Activated T-helper 1 cell treated with anti-CD3 and anti-CD28 coated beads, Interleukin-12 subunit alpha, Interleukin-12 subunit beta, Interleukin-2, Interleukin-4 antibody, amounts not matched to agents 30 ng/mL and 10 ng/mL and 1 ng/mL, durations not matched to agents 14 hours and 24 hours and 36 hours (primary cell): ENCODE measurements at places on chromosomes 11 and 22. TPM values are rescaled to one million over a fixed set of nuclear protein-coding genes. Genes with fewer than 3 reads are reported as not detected.

- no peak for DNase-seq
- H3K4me1 ChIP-seq = peaks cover 56% of the 10 kb centered on the region
- peak overlapping the region; percentile 62 for H3K27ac ChIP-seq
- H3K27me3 ChIP-seq = peaks cover 10% of the 10 kb centered on the region
- peaks cover 5% of the 10 kb centered on the region for H3K36me3 ChIP-seq
- H3K4me3 ChIP-seq = no peak overlapping the region
Observed at GRCh38 chr11:122692444-122692843, 36.9 kb downstream of the UBASH3B start.

- peaks cover 41% of the 10 kb centered on the region for H3K4me1 ChIP-seq
- no peaks in the 10 kb centered on the region for H3K36me3 ChIP-seq
- H3K27me3 ChIP-seq = peaks cover 3% of the 10 kb centered on the region
- no peak for DNase-seq
- no peak overlapping the region for H3K4me3 ChIP-seq
Observed at GRCh38 chr22:39175353-39176142, 23.1 kb upstream of the CBX7 start.

DNA sequence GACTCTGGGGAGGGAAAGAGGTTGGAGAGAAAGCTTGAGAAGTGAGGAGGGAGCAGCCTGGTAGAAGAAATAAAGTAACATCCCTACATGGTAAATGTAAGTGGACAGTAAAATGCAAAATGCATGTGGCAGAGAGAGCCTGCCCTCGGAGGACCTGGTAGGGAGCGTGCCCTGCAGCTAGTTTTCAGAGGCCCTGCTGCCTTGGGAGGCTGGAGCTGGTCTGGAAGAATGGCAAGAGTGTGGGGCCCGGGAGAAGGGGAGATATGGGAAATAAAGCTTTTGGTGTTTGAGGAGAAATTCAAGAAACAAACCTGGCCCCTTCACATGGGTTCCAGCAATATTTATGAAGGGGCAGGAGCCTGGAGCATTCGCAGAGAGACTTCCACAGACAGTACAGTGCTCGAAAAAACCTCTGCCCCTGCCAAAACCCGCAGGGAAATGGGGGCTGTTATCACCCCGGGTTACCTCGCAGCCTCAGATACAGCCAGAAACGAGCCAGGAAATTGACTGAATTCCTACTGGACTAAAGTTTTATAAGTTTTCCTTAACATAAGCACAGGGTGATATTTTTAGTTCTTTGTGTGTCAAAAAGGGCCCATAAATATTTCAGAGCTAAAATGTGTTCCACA lies 363.0 kb downstream of the TENM4 start:
- H3K4me3 ChIP-seq = no peak overlapping the region
- H3K36me3 ChIP-seq = no peaks in the 10 kb centered on the region
- no peaks in the 10 kb centered on the region for H3K4me1 ChIP-seq
- no peak overlapping the region for H3K27ac ChIP-seq
- peaks cover 3% of the 10 kb centered on the region for H3K27me3 ChIP-seq

RCOR2 gene
- total RNA-seq = 0.21 and 0.34 TPM in 2 replicates

GRCh38 chr11:19359221-19360000 lies 118.7 kb upstream of the E2F8 start:
- DNase-seq = no peak
- H3K27ac ChIP-seq = no peak overlapping the region
- no peaks in the 10 kb centered on the region for H3K36me3 ChIP-seq
- H3K27me3 ChIP-seq = peaks cover 11% of the 10 kb centered on the region

- no peaks in the 10 kb centered on the region for H3K27me3 ChIP-seq
- no peaks in the 10 kb centered on the region for H3K36me3 ChIP-seq
- DNase-seq = no peak
Observed at GRCh38 chr11:57941875-57942274, 81.8 kb upstream of the OR9Q1 start.

AQP11 gene
- total RNA-seq = 0.18 and 0.59 TPM in 2 replicates

- H3K27me3 ChIP-seq = peaks cover 2% of the 10 kb centered on the region
- no peaks in the 10 kb centered on the region for H3K4me1 ChIP-seq
- DNase-seq = no peak
- no peak overlapping the region for H3K27ac ChIP-seq
Observed at GRCh38 chr22:28430466-28431025, 249.1 kb downstream of the TTC28 start.

DNA sequence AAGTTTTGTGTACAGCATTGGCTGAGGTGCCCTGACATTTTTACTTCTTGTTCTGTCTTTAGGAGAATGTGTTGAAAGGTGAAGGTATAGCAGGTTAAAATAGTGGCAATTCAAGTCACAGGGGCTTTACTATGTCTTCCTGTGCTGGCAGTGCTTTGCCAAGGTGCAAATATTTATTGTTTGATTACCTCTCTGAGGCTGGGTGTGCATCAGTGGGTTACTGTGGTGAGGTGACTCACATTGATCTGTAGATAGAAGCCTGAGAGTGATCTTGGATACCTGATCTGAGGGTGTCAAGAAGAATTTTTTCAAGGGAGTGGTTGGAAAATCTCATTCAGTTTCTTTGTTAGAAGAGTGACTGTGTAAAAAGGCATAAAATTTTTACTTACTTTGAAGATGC lies 90.0 kb downstream of the ARHGAP42 start:
- no peak for DNase-seq
- no peak overlapping the region for H3K27ac ChIP-seq
- no peak overlapping the region for H3K4me3 ChIP-seq
- no peaks in the 10 kb centered on the region for H3K27me3 ChIP-seq
- no peaks in the 10 kb centered on the region for H3K4me1 ChIP-seq

TEX54 gene
- 1.2 and 1.3 TPM in 2 replicates for total RNA-seq

- no peaks in the 10 kb centered on the region for H3K27me3 ChIP-seq
- H3K4me1 ChIP-seq = peaks cover 9% of the 10 kb centered on the region
- H3K27ac ChIP-seq = peak overlapping the region; percentile 64
- H3K4me3 ChIP-seq = no peak overlapping the region
- DNase-seq = no peak
Observed at GRCh38 chr11:18490319-18490718, 34.7 kb downstream of the LDHAL6A start.

GRCh38 chr11:73390601-73391565 lies 14.7 kb downstream of the RELT start:
- H3K36me3 ChIP-seq = peaks cover 6% of the 10 kb centered on the region
- H3K27ac ChIP-seq = no peak overlapping the region
- no peak overlapping the region for H3K4me3 ChIP-seq
- DNase-seq = no peak
- peaks cover 28% of the 10 kb centered on the region for H3K4me1 ChIP-seq
- H3K27me3 ChIP-seq = no peaks in the 10 kb centered on the region

C11orf91 gene
- total RNA-seq = 0.23 TPM in 1 of 2 replicates, not detected in the other

NRGN gene
- total RNA-seq = 3.9 and 6.1 TPM in 2 replicates

DNA sequence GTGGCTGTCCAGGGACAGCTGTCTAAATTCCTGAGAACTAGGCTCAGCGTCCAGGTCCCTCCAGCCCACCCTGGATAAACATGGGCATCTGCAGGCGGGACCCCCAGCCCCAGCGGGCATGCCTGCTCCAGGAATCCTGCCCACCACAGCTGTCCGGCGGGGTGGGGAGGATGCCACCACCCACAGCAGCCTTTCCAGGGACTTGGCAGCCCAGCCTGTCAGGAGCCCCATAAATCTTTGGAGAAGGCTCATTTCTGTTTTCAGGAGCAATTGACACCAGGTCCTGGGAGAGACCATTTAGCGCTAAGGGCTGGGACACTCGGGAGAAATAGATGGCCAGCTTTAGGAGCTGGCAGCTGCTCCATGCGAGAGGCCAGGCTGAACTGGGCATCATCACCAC lies 358.9 kb downstream of the CADM1 start:
- no peak overlapping the region for H3K27ac ChIP-seq
- H3K4me1 ChIP-seq = no peaks in the 10 kb centered on the region
- H3K36me3 ChIP-seq = peaks cover 2% of the 10 kb centered on the region
- H3K27me3 ChIP-seq = peaks cover 6% of the 10 kb centered on the region

GRCh38 chr11:122099374-122100036 lies 16.5 kb downstream of the BLID start:
- H3K36me3 ChIP-seq = no peaks in the 10 kb centered on the region
- no peak overlapping the region for H3K27ac ChIP-seq

- peaks cover 4% of the 10 kb centered on the region for H3K4me1 ChIP-seq
- H3K36me3 ChIP-seq = no peaks in the 10 kb centered on the region
- DNase-seq = peak; percentile 34
- H3K27ac ChIP-seq = no peak within 1 kb of the TSS
- peak within 1 kb of the TSS; percentile 57 for H3K4me3 ChIP-seq
- H3K27me3 ChIP-seq = peaks cover 19% of the 10 kb centered on the region
Observed at GRCh38 chr22:23772649-23773473, at the start of gene MMP11. Gene MMP11, plus strand, starts transcription at chr22:23772849. Its CDS starts 22 bp downstream, at chr22:23772871.

DNA sequence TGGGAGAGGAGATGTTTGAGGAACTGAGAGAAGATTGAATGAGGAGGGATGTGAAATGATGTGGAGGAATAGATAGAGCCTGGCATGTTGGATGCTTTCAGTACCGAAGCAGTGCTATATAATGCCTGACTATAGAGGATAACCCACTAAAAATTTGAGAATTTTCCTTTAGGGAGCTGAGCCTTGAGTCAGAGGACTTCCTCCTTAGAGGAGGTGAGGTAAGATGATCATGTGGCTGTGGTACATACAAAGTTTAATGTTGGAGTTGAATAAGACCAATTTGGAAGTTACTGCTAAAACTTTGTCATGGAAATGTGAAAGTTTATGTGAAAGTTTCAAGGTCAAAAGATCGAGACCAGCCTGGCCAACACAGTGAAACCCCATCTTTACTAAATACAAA lies 66.9 kb downstream of the YAP1 start:
- H3K36me3 ChIP-seq = no peaks in the 10 kb centered on the region
- no peak for DNase-seq
- no peaks in the 10 kb centered on the region for H3K4me1 ChIP-seq
- H3K4me3 ChIP-seq = no peak overlapping the region

DNA sequence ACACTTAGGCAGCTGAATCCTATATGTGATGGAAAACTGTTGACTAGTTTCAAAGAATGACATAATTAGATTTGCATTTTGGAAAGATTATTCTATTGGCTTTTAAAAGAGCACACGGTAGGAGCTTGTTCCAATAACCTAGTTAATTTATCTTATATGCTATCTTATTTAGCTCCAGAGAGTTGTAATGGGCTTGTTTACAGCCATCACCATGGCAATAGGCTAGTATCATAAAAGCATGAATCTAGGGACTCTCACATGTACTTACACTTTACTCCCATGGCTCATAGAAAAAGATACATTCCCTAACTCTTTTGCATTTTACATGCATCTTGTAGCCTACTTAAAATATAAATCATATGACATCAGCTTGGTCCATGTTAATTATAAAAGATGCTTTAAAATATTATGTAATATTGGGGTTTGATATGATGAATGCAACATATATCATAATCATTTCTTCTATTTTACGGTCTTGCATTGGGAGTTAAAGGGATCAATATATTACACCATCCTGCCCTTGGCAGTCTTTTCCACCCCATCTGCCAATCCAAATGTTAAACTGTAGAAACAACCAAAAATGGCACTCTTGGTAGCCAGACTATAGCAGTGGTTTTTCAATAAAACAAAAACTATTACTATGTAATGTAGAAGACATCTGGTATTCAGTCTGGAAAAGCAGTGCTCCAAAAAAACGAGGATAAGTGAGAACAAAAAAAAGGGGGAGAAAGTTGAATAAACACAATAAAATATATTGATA lies 2254.0 kb downstream of the LRRC4C start:
- no peak for DNase-seq
- peaks cover 2% of the 10 kb centered on the region for H3K27me3 ChIP-seq
- H3K4me3 ChIP-seq = no peak overlapping the region
- H3K27ac ChIP-seq = no peak overlapping the region

NF2 gene
- total RNA-seq = 65.7 and 66.1 TPM in 2 replicates

DNA sequence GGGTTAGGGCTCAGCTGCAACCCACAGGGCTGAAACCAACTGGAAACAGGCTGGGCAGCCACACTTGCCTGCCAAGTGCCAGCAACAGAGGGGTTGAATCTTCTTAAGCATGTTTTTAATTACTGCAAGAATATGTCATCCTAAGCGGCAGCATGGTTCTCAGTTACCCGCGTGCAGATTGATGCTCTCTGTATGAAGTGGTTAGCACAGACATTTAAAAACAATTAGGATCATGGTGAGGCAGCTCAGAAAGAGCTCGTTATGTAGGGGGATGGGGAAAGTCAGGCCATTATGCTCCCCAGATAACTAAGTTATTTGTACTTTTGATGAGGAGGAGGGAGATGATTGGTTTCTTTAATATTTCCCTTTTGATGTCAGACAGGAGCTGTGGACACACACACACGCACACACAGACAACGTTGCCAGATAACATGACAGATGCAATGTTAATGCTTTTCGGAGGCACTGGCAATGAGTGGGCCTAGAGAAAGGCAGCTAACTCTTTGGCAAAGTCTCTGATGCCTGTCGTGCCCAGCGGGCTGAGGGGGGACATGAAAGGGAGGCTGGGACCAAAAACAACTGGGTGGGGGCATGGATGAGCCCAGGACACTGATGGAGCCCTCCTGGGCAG lies 389.7 kb downstream of the NXPE2 start:
- H3K27me3 ChIP-seq = no peaks in the 10 kb centered on the region
- H3K4me3 ChIP-seq = no peak overlapping the region
- no peaks in the 10 kb centered on the region for H3K36me3 ChIP-seq
- no peak for DNase-seq

- no peaks in the 10 kb centered on the region for H3K27me3 ChIP-seq
- peaks cover 30% of the 10 kb centered on the region for H3K36me3 ChIP-seq
- H3K4me1 ChIP-seq = no peaks in the 10 kb centered on the region
- no peak for DNase-seq
- no peak overlapping the region for H3K27ac ChIP-seq
Observed at GRCh38 chr11:17985517-17985916, 27.3 kb downstream of the SERGEF start.

- H3K36me3 ChIP-seq = no peaks in the 10 kb centered on the region
- DNase-seq = no peak
- peaks cover 12% of the 10 kb centered on the region for H3K27me3 ChIP-seq
- no peak overlapping the region for H3K27ac ChIP-seq
- no peak overlapping the region for H3K4me3 ChIP-seq
- no peaks in the 10 kb centered on the region for H3K4me1 ChIP-seq
Observed at GRCh38 chr11:76838678-76839068, 22.0 kb upstream of the ACER3 start.

C22orf42 gene
- total RNA-seq = not detected in 2 replicates

WNT7B gene
- total RNA-seq = not detected in 2 replicates

ZP1 gene
- not detected in 2 replicates for total RNA-seq

SLC22A12 gene
- not detected in 2 replicates for total RNA-seq

DNA sequence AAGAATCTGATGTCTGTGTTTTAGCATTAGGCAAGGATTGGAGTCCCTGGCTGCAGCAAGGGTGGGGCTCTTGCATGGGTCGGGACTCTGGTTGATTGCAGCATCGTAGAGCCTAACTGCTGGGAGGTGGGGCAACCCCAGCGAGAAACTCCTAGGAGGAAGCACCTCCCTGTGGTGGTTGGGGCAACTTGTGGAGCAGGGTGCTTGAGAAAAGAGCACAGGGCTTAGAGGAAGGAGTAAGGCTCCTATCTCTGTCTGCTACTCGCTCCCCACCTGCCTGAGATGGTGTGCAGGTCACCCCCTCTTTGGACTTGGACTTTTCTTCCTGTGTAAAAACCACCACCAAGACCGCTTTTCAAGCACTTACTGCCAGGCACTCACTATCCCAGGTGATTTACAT lies 15.6 kb downstream of the SREBF2 start:
- no peak overlapping the region for H3K4me3 ChIP-seq
- H3K4me1 ChIP-seq = peaks cover 48% of the 10 kb centered on the region
- no peaks in the 10 kb centered on the region for H3K27me3 ChIP-seq
- no peak for DNase-seq
- peaks cover 25% of the 10 kb centered on the region for H3K36me3 ChIP-seq

- peaks cover 45% of the 10 kb centered on the region for H3K4me1 ChIP-seq
- DNase-seq = no peak
- H3K4me3 ChIP-seq = no peak overlapping the region
- H3K36me3 ChIP-seq = peaks cover 5% of the 10 kb centered on the region
- no peaks in the 10 kb centered on the region for H3K27me3 ChIP-seq
Observed at GRCh38 chr11:88340366-88340935, 2.9 kb upstream of the CTSC start.

GRCh38 chr11:3920148-3920852 lies 64.8 kb downstream of the STIM1 start:
- no peaks in the 10 kb centered on the region for H3K27me3 ChIP-seq
- peak; percentile 59 for DNase-seq
- H3K36me3 ChIP-seq = peaks cover 11% of the 10 kb centered on the region
- no peak overlapping the region for H3K4me3 ChIP-seq
- H3K4me1 ChIP-seq = peaks cover 55% of the 10 kb centered on the region
